ENCODE measurements at places on chromosomes 3 and 15. TPM values are rescaled to one million over a fixed set of nuclear protein-coding genes. Genes with fewer than 3 reads are reported as not detected.

DNA sequence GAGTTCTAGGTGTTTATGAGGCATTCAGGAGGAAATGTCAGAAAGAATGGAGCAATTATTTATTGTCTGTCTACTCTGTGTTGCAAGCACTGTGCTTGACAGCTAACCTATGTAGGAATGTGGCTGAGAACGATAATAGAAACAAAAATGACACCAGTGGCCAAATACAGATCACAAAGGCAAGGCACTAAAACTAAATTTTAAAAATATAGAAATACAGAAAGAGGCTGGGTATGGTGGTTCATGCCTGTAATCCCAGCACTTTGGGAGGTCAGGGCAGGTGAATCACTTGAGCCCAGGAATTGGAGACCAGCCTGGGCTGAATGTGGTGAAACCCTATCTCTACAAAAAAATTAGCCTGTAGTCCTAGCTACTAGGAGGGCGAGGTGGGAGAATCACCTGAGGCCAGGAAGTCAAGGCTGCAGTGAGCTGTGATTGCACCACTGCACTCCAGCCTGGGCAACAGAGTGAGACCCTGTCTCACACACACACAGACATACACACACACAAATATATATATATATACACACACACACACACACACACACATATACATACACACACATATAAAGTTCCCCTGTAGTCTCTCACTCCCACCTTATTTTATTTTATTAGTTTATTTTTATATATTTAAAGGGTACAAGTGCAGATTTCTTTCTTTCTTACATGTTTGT is 6.0 kb downstream of the PRKCI start:
- no peak overlapping the region for H3K4me3 ChIP-seq
- DNase-seq, result no peak
- H3K36me3 ChIP-seq, result no peaks in the 10 kb centered on the region
- H3K27me3 ChIP-seq, result no peaks in the 10 kb centered on the region
- H3K27ac ChIP-seq, result no peak overlapping the region

The KBTBD13 gene
- not detected for total RNA-seq

GRCh38 chr3:128436214-128436613 is 30.5 kb downstream of the DNAJB8 start:
- no peaks in the 10 kb centered on the region for H3K36me3 ChIP-seq
- DNase-seq, result no peak
- H3K4me3 ChIP-seq, result no peak overlapping the region
- H3K4me1 ChIP-seq, result no peaks in the 10 kb centered on the region
- peaks cover 4% of the 10 kb centered on the region for H3K27me3 ChIP-seq
- no peak overlapping the region for H3K27ac ChIP-seq

The PBRM1 gene
- total RNA-seq, result 36.4 TPM

GRCh38 chr3:101081999-101082398 is 88.8 kb upstream of the ABI3BP start:
- H3K27ac ChIP-seq, result no peak overlapping the region
- no peaks in the 10 kb centered on the region for H3K36me3 ChIP-seq
- H3K4me3 ChIP-seq, result no peak overlapping the region
- H3K27me3 ChIP-seq, result no peaks in the 10 kb centered on the region
- DNase-seq, result no peak
- no peaks in the 10 kb centered on the region for H3K4me1 ChIP-seq

The DNAJC13 gene
- 15.9 TPM for total RNA-seq

The GUCA1C gene
- not detected for total RNA-seq

The LTF gene
- 0.31 TPM for total RNA-seq

The SNTN gene
- total RNA-seq, result not detected

- no peaks in the 10 kb centered on the region for H3K27me3 ChIP-seq
- H3K4me3 ChIP-seq, result no peak overlapping the region
- H3K4me1 ChIP-seq, result peaks cover 14% of the 10 kb centered on the region
- no peaks in the 10 kb centered on the region for H3K36me3 ChIP-seq
Observed at GRCh38 chr3:52038227-52038626, 18.1 kb downstream of the DUSP7 start.

The GOLGA8G gene
- 0.06 TPM for total RNA-seq

The ATP8B4 gene
- total RNA-seq, result 6.1 TPM

GRCh38 chr15:77624868-77625267 is 7.8 kb downstream of the LINGO1 start:
- no peaks in the 10 kb centered on the region for H3K4me1 ChIP-seq
- DNase-seq, result no peak
- no peak overlapping the region for H3K27ac ChIP-seq
- no peak overlapping the region for H3K4me3 ChIP-seq
- H3K27me3 ChIP-seq, result no peaks in the 10 kb centered on the region
- H3K36me3 ChIP-seq, result no peaks in the 10 kb centered on the region

The PEX11A gene
- total RNA-seq, result 6.9 TPM

The XIRP1 gene
- 0.28 TPM for total RNA-seq

- H3K4me1 ChIP-seq, result no peaks in the 10 kb centered on the region
- no peak for DNase-seq
- no peaks in the 10 kb centered on the region for H3K27me3 ChIP-seq
- no peaks in the 10 kb centered on the region for H3K36me3 ChIP-seq
- no peak overlapping the region for H3K27ac ChIP-seq
Observed at GRCh38 chr3:146895026-146895749, 290.0 kb upstream of the PLSCR5 start.

GRCh38 chr15:30882849-30883433 is 20.8 kb upstream of the FAN1 start:
- no peak overlapping the region for H3K27ac ChIP-seq
- no peak overlapping the region for H3K4me3 ChIP-seq
- no peaks in the 10 kb centered on the region for H3K27me3 ChIP-seq

DNA sequence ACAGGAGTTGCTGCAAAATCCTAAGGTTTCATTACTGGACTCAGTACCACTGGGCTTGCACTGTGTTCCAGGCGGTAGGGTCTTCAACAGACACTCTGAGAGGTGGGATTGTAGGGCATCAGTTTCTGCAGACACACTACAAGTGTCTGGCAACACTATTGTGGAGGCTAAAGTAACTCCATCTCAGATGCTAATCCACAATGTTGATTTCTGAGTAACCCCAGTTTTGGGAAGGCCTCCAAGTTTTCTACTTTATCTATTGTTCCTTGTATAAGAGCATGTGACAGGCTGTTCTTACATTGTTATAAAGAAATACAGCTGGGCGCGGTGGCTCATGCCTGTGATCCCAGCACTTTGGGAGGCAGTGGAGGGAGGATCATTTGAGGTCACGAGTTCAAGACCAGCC is 2.5 kb upstream of the ABHD5 start:
- H3K27ac ChIP-seq, result no peak overlapping the region
- no peaks in the 10 kb centered on the region for H3K36me3 ChIP-seq
- no peak for DNase-seq
- no peak overlapping the region for H3K4me3 ChIP-seq

DNA sequence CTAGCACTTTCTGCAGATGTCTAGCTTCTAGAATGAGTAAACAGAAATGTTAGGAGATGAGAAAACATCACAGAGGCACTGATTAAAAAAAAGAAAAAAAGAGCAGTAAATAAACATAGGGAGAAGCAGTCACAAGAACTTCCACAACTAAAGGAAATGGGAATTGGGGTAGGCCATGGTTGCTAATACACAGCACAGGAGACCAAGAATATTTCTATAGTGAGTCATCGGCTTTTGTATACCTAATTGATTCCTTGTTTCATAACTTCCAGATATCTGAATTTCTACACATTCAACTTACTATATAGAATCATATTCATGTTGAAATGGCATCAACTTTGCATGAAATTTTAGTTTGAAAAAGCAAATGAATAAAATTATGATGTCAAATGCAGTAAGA is 47.3 kb upstream of the TCF12 start:
- no peak overlapping the region for H3K4me3 ChIP-seq
- H3K27ac ChIP-seq, result no peak overlapping the region
- no peaks in the 10 kb centered on the region for H3K4me1 ChIP-seq
- no peak for DNase-seq
- H3K36me3 ChIP-seq, result no peaks in the 10 kb centered on the region

DNA sequence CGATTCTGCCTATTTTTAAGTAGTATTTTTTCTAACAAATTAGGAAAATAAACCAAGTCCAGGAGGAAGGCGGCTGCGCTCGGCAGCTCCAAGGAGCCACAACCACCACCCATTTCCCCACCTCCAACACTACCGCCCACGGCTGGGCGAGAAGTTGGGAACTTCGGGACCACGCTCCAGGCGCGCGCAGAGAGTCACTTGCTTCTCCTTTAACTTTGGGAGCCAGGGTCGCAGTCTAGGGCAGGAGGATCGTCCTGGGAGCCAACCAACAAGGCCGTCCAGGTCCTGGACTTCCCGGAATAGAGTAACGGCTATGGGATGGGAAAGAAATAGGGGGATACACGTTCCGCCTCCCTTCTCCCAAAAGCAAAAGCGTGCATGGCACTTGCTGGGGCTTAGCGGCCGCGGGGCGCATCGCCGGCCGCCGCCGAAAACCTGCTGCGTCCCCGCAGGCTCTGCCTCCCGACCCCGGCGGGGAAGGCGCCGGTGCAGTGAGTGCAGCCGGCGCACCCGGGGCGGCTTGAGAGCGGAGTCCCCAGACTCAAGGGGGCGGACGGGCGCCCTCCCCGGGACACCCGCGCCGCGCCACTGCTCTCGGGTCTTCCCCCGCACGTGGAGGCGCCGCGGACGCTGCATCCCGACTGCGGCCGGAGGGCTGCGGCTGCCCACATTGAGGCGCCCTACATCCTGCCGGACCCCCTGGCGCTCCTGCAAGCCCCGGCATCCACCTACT is 699 bp downstream of the MEGF11 start:
- H3K36me3 ChIP-seq, result no peaks in the 10 kb centered on the region
- H3K4me3 ChIP-seq, result peak overlapping the region; percentile 56
- peaks cover 22% of the 10 kb centered on the region for H3K4me1 ChIP-seq

DNA sequence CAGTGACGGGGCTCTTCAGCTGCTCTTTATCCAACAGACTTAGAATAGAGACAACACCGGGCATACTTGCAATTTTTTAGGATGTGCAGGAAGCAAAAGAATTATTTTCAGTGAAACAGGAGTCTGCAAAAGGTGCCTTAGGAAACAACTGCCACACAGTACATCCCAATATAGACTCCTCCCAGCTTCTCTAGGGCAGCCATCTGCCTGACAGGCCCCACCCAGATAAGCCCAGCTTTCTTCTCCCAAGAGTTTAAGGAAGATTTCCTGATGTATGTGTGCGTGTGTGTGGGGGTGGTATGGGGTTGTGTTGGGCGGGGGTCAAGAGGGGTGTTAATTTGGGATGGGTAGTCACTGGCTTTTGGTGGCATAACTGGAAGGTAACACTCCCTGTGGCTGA is 21.5 kb downstream of the MAP2K1 start:
- no peaks in the 10 kb centered on the region for H3K4me1 ChIP-seq
- no peaks in the 10 kb centered on the region for H3K36me3 ChIP-seq
- no peaks in the 10 kb centered on the region for H3K27me3 ChIP-seq
- no peak overlapping the region for H3K27ac ChIP-seq
- no peak overlapping the region for H3K4me3 ChIP-seq
- DNase-seq, result no peak

The CAV3 gene
- not detected for total RNA-seq

- no peak overlapping the region for H3K27ac ChIP-seq
- H3K27me3 ChIP-seq, result no peaks in the 10 kb centered on the region
- DNase-seq, result no peak
- no peaks in the 10 kb centered on the region for H3K36me3 ChIP-seq
Observed at GRCh38 chr15:85825719-85826118, 31.0 kb upstream of the KLHL25 start.

DNA sequence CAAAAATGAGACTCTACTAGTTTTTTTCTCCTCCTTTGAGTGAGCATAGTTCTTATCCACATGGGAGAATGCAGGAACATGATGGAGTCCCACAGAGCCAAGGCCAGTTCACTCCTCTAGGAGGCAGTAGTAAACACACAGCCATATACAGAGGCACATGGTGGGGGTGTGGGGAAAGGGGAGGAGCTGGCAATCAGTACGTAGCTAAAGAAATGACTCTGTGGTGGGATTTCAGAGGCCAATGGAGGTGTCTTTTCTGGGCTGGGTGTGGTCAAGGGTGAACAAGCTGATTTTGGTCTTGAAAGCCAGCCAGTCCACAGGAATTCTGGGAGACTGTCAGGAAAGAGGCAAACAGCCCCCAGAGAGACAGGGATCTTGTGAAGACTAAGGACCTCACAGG is 6.6 kb upstream of the RAB11A start:
- no peak overlapping the region for H3K4me3 ChIP-seq
- no peaks in the 10 kb centered on the region for H3K27me3 ChIP-seq
- DNase-seq, result no peak
- no peaks in the 10 kb centered on the region for H3K36me3 ChIP-seq
- H3K27ac ChIP-seq, result no peak overlapping the region

- no peak overlapping the region for H3K4me3 ChIP-seq
- DNase-seq, result no peak
- H3K36me3 ChIP-seq, result peaks cover 17% of the 10 kb centered on the region
- no peaks in the 10 kb centered on the region for H3K4me1 ChIP-seq
- no peaks in the 10 kb centered on the region for H3K27me3 ChIP-seq
- H3K27ac ChIP-seq, result peak overlapping the region; percentile 8
Observed at GRCh38 chr3:45972534-45973402, 22.9 kb downstream of the FYCO1 start.

- no peak for DNase-seq
- no peak overlapping the region for H3K4me3 ChIP-seq
- H3K4me1 ChIP-seq, result no peaks in the 10 kb centered on the region
- H3K27me3 ChIP-seq, result no peaks in the 10 kb centered on the region
Observed at GRCh38 chr3:54900838-54901591, 26.8 kb downstream of the LRTM1 start.

The CCDC54 gene
- total RNA-seq, result not detected

DNA sequence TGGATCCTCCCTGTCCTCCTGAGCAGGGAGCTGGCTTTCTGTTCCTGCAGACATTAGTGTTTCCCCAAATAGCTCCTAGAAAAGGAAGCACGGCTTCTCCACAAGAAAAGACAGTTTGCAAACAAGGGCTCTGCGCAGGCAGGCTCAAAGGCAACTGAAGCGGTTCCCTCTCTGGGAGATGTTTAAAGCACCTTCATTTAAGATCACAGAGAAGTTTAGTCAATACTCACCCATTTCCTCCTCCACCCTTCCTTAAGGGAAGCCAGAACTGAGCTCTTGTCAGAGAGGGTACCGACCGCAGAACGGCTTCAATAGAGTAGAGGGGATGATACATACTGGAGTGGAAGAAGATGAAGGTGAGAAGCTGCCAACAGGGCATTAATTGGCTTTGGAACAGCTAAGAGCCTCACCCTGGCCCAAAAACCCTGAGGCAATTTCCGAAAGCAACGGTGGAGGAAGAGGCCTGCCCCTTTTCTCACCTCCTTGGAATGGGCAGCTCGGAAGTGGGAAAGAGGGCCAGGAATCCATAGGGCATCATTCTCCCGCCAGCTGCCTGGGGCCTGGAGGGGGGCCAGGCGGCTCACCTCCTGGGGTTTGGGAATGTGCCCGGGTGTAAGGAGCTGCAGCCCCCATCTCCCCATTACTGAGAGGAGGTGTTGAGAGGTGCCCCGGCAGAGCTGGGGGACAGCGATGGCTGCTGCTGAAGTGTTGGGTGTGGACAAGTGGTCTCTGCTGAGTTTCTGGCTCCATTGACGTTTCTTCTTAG is 4.8 kb upstream of the EPHB3 start:
- DNase-seq, result no peak
- H3K4me3 ChIP-seq, result no peak overlapping the region
- H3K27ac ChIP-seq, result no peak overlapping the region
- no peaks in the 10 kb centered on the region for H3K4me1 ChIP-seq
- no peaks in the 10 kb centered on the region for H3K36me3 ChIP-seq
